Ecto neural progenitor cell (in vitro differentiated cells): ENCODE measurements at places on chromosomes 7 and 10.

DNA sequence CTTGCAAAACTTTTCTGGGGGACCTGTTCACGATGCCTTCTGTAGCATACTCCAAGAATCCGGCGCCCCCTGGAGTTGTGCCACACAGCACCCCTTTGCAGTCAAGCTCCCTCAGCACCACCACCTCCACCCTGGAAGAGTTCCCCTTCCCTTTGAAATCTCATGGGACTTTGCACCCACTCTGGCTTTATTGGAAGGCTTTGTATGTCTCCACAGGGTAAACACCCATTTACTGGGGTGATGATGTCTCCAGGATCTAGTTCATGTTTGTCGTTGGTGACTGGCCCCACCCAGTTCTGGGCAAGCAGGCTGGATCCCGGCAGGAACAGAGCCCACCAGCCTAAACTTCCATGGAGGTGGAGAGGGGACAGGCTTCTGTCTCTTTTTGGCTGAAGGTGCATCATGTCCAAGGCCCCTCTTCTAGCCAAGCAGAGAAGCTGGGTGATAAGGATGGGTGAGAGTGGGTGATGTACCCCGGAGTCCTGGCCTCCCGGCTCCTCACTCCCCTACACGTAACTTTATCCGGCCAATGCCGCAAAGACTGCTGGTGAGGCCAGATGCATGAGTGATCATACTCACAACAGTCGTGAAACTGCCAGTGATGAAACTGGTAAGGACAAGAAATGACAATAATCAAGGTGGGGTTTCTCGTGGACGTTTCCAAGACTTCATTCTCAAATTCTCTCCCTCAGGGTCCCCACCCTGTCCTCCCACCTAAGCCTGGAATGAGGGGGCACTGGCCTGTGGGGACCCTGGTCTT, 695 bp upstream of the CLDN4 start:
- DNase-seq = no peak

DNA sequence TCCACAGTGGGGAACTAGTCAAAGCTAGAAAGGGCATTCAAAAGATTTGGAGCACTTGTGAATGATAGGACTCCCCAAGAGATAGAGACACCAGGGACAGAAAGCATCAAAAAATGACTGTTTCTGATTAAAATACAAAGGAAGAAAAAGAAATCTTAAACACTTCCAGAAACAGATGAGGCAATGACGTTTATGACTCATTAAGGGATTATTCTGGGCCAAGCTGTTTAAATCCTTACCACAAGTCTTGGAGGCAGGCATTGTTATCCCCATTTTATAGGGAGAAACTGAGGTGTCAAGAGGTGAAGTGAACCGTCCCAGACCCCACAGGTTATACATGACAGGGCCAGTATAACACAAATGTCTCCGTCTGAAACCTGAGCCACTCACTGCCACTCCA, 68.3 kb upstream of the AMPH start:
- no peak for DNase-seq

- DNase-seq = no peak
Measured at GRCh38 chr7:98808751-98809460, 60.9 kb downstream of the TMEM130 start.

DNA sequence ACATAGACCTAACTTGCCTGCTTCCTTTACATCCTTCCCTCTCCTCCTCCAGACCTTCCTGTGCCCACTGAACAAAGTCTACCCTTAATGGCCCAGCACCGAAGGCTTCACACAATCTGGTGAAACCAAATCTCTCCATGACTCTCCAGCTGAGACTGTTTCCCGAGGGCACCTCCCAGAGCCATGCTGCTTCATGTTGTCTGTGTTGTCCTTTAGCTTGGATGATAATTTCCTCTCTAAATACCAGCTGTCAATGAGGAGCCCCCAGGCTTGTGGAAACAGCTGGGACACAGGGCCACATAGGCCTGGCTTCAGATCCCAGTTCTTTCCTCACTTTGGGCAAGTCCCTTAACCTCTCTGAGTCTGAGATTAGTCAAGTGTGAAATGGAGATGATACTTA, 54.3 kb downstream of the DLD start:
- DNase-seq = no peak
